ENCODE measurements at places on chromosomes 5 and 9.
A peak's percentile ranks its signal among the peaks of the same experiment; 100 is the strongest.

- no peak for DNase-seq
These were observed 29.0 kb downstream of the SLC31A2 start for GRCh38 chr9:113179839-113180238.

DNA sequence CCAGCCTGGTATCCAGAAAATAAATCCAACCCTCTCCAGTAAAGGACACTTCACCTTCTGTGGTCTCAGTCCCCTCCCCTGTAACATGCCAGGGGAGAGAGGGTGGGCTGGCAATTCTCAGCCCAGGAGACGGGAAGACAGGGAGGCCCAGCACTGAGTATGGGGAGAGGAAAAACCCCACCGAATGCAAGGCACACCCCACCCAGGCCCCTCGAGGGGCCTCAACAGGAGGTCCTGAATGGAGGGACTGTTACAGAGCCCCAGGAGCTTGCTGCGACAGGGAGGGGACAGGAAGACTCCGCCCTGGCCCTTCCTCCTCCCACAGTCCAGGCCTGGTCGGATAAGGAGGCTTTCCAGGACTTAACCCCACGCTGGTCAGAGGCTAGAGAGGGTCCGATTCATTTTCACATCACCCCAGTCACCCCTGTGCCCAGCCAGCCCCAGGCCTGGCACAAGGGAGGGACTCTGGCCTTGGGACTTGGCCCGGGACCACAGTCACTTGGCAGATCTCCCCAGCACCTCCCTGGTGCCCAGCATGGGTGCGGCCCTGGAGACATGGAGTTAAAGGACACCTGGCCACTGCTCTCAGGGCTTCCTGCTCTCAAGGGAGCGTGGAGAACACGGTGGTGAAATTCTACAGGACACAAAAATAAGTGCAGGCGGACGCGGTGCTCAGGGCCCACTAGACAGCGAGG lies 44.9 kb upstream of the STXBP1 start:
- no peak for DNase-seq

- DNase-seq: no peak
These were observed 214.2 kb downstream of the TRIM32 start for GRCh38 chr9:116901260-116901659.

GRCh38 chr5:77366717-77367500 lies 125.2 kb downstream of the WDR41 start:
- no peak for DNase-seq

- no peak for DNase-seq
These were observed 181.8 kb downstream of the GADD45G start for GRCh38 chr9:89786655-89787054.

DNA sequence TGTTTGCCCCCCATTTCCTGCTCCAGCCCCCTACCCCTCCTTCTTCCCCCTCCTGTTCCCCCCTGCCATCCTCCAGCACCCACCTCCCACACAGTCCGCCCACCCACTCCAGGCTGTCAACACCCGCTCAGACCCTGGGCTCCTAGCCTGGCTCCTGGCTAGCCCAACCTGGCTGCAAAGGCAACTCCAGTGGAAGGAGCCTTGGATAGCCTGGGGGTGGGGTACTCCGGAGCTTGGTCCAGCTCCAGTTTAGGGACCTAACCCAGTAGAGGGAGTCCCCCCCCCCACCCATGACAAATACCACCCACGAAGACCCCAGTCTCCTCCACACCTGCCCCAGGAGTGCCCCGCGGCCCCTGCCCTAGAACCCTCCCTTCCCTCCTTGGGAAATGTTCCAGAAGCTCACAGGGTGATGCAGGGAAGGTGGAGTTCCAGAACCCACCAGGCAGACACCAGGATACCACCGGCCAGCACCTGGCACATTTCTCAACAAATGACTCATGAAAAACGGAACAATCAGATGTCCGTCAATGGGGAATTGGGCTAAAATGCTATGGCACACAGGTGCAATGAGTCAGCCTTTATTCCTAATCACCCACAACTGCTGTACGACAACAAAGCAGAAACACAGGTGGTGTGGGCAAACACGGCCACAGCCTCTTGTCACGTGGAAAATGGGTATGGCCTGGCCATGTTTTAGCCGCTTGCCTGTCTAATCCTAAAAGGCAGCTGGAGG lies 901 bp upstream of the SLC12A7 start:
- DNase-seq: peak; percentile 46

- no peak for DNase-seq
These were observed 177.8 kb upstream of the PTGER4 start for GRCh38 chr5:40501711-40502444.

GRCh38 chr5:1038417-1039209 lies 30.0 kb downstream of the NKD2 start:
- no peak for DNase-seq

DNA sequence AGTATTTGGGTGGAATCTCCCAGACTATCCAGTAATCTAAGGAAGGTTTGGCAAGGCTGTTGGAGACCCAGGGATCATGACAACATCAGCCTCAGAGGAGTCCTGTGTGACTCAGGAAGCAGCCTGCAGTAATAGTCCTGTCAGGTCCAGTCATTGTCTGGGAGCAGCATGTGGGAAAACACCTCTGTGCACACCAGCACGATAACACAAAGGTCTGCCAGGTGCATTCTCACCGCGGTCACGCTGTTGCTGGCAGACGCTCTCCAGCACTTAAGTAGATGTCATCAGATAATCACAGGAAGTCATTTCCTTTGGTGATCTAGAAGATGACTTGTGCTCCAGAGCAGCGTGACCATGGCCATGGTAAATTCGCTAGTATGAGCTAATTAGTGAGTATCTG lies 99.2 kb upstream of the IQGAP2 start:
- peak; percentile 48 for DNase-seq

- DNase-seq: no peak
These were observed 70.7 kb downstream of the NR2F1 start for GRCh38 chr5:93653716-93654115.

DNA sequence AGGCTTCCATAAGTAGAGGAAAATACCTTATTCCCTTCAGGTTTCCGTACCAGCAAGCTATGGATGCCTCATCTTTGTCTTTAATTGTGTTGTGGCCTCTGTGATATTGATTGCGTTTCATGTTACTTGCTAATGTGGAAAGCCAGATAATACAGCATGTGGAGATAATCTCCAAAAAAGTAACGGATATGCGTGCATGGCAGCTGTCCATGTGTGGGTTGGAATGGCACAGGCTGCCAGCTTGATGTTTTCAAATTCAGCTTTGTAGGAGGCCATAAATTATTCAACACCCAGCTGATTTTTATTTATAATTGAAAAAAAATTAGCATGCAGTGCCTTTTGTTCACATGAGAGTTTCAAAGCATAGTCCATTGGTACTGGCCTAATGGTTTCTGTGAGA lies 144.9 kb downstream of the GIN1 start:
- DNase-seq: no peak

DNA sequence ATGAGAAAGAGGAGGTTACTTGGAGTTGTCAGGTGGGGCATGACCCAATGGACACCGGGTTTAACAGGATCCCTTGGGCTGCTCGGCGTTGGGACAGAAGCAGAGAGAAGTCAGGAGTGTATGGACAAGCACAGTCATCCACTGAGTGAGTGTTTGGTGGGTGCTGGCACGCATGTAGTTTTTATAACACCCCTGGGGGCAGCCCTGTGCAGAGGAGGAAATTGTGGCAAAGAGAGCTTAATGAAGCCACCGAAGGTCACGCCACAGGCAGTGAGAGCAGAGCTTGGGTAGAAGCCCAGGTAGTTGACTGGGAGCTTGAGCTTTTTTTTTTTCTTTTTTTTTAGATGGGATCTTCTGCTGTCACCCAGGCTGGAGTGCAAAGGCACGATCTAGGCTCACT lies 43.2 kb upstream of the IER5L start:
- DNase-seq: peak; percentile 38

DNA sequence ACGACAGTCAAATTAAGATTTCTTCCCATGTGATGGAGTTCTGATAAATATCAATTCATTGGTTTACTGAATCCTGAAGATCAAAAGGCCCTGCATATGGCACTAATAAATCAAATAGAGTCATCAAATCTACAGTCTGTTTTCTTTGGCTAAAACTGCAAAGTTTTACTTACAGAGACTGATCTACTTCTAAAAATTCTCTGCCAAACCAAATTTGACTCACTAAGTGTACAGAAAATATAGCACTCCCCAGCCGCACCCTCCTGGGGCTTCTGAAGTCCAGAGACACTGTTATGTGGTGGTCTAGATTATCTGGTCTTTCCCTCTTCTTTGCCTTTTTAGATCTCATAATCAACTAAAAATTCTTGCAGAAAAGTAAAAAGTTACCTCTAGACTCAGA lies 237.7 kb downstream of the MLLT3 start:
- no peak for DNase-seq

DNA sequence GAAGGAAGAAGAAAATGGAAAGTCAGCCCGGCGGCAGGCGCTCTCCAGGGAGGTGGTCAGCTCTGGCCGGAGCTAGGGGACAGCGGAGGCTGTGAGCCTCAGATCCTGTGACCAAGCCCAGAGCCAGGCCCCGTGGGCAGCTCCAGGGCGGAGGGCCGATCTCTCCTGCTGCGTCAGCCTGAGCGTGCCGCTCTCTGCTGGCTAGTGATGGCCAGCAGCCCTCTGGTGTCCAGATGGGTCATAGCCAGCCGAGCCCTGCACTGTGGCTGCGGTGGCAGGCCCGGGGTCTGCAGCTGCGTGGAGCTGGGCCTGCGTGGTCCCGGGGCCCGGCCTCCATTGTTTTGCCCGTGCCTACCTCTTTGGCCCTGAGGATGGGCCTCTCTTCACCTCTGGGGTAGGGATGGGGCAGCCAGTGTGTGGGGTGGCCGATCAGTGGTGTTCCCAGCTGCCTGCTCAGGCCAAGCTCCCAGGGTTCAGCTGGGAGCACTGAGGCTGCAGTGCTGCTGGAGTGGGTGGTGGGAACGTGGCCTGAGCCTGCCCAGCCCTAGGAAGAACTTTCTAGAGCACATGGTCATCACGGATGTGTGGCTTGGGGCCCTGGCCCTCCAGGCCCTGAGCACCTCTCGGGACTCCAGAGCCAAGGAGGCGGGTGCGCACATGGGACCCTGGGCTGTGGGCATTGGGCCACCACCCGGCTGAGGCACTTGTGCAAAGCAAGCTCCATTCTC lies 17.1 kb upstream of the NRARP start:
- no peak for DNase-seq

- DNase-seq: no peak
These were observed 4.7 kb upstream of the PPP1R26 start for GRCh38 chr9:135474915-135475314.

DNA sequence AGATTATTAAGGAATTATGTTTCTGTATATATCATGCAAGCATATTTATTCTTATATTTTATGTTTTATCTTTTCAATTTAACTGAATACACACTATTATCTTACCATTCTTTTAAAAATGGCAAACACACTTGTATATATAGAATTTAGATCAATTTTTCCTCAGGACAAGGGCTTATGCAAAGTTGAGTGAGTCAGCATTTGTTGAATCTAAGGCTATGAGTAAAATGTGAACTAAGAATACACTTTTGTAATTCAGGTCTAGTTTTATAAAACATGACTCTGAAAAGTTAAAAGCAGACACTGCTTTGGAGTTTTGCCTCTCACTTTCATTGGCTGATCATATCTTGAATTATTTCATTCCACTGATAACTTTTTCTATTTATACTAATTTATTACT lies 127.8 kb downstream of the FOCAD start:
- DNase-seq: no peak

- peak; percentile 43 for DNase-seq
These were observed 172.1 kb downstream of the GABBR2 start for GRCh38 chr9:98536542-98537173.

DNA sequence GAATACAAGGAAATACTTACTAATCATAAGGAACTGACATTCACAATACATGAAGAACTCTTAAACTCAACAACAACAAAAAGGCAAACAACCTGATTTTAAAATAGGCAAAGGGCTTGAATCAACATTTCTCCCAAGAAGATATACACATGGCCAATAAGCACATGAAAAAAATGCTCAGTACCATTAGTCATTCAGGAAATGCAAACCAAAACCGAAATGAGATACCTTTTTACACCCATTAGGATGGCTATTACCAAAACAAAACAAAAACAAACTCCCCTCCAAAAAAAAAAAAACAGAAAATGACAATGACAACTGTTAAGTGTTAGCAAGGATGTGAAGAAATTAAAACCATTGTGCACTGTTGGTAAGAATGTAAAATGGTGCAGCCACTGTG lies 104.1 kb upstream of the ZNF462 start:
- DNase-seq: no peak

DNA sequence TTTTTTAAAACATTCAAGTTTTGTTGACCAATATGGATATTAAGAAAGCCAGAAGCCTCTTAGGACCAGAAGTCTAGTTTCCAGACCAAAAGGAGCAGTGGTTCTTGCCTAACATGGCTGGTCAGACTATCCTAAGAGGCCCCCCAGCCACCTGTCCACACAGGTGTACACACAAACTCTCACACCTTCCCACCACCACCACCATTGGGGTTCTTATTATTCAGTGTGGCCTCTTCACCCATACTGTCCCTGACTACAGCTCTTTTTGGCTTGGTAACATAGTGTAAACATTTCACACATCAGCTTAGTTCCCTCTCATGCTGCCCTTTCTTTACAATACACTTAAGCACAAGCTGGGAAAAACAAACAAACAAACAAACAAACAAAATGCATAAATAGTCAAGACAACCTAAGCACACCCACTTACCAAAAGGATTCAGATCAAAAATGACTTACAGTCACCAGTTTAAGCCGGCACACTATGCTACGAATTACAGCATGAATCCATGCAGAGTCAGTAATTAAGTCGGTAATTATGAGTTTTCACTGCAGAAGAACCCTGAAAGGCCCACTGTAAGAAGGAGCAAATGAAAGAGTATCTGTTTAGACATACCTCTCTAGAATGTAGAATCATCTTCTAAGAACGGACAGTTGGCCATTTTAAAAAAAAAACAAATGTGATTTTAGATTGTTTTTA lies 9.5 kb downstream of the LHFPL2 start:
- no peak for DNase-seq

- no peak for DNase-seq
These were observed 561 bp downstream of the DAPK1 start for GRCh38 chr9:87498046-87498810.

- DNase-seq: no peak
These were observed 105.2 kb downstream of the PBX3 start for GRCh38 chr9:125852386-125852785.

- no peak for DNase-seq
These were observed 54.3 kb upstream of the ZSWIM6 start for GRCh38 chr5:61277781-61278180.

GRCh38 chr9:113148781-113149510 lies 1.9 kb upstream of the SLC31A2 start:
- DNase-seq: no peak

DNA sequence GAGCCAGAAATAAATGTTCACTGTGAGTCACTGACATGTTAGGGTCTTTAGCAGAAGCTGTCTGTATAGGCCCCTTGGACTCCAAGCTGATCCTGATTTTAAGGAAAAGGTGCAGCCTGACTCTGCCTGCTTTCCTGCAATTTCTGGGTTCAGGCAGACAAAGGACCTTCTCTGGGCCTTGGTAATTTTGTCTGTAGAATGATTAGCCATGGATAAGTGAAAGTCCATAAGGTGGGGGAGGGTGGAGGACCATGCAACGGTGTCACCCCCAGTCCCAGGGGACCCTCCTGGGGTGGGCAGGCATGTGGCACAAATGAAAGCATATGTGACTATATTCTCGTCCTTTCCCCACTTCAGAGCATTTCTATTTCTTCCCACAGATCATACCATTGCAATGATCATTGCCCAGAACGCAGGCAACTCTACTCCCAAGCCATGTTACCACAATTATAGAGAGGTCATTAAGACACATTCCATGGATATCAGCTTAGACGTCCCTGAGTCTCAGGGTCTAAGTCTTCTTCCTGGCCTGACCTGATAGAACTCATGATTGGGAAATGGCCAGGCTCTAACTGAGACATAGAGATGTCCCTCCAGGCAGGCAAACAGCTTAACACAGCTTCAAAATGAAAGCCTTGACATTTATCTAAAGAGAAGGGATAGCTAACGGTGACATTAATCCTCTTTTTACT lies 157.9 kb upstream of the ALDH1B1 start:
- no peak for DNase-seq
